Right renal pelvis (tissue), 4 donors: ENCODE measurements at places on chromosomes 4 and X.

- DNase-seq = no peak
These were observed 64.1 kb downstream of the ALPK1 start for GRCh38 chr4:112361181-112361791.

GRCh38 chr4:48493452-48494100 lies 3.5 kb downstream of the ZAR1 start:
- no peak for DNase-seq

DNA sequence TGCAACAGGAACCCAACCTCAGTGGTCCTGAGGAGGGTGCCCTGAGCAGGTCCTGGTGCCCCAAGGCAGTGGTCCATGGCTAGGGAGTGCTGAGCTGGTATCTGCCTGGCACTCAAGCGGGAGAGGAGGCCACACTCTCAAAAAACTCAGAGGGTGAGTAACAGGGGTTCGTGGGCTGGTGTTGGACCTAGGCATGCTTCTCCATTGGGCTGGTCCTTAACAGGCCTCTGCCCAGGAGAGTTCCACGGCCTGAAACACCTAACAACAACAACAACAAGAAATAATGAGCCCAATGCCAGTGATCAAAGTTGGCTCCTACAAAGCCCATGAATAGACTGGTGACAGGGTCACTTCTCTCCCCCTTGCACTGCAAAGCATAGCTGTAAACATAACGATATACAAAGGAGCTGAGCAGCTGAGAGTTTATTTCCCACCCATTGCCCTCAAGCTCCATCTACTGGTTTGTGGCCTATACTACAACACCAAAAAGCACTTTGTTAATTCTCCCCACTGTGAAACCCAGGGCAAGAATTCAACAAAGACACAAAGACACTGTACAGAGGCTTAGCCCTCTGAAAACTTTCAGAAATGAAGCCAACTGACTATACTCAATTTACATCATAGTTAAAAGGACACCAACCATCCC lies 736.1 kb upstream of the ADGRL3 start:
- DNase-seq = no peak

DNA sequence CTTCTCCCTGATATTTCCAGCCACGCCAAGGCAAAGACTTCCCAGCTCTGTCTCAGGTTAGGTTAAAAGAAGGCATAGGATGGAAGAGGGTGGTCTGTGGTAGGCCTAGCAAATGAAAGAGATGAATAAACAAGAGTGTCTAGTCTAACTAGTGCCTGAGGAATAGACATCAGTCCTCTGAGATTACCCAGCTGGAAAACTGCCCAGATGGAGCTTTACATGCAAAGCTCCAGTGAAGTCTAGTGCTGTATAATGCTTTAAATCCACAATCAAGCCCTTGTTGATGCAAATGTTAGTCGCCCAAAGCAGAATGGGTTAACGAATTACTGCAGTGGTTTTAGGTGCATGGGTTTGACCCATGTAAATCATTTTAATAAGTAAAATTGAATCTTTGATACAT lies 24.8 kb upstream of the GUCY1B1 start:
- DNase-seq = no peak

- DNase-seq = no peak
These were observed 250.7 kb upstream of the RASGEF1B start for GRCh38 chr4:81722290-81722851.

- DNase-seq = no peak
These were observed 48.6 kb downstream of the TMEM164 start for GRCh38 chrX:110051559-110051958.

DNA sequence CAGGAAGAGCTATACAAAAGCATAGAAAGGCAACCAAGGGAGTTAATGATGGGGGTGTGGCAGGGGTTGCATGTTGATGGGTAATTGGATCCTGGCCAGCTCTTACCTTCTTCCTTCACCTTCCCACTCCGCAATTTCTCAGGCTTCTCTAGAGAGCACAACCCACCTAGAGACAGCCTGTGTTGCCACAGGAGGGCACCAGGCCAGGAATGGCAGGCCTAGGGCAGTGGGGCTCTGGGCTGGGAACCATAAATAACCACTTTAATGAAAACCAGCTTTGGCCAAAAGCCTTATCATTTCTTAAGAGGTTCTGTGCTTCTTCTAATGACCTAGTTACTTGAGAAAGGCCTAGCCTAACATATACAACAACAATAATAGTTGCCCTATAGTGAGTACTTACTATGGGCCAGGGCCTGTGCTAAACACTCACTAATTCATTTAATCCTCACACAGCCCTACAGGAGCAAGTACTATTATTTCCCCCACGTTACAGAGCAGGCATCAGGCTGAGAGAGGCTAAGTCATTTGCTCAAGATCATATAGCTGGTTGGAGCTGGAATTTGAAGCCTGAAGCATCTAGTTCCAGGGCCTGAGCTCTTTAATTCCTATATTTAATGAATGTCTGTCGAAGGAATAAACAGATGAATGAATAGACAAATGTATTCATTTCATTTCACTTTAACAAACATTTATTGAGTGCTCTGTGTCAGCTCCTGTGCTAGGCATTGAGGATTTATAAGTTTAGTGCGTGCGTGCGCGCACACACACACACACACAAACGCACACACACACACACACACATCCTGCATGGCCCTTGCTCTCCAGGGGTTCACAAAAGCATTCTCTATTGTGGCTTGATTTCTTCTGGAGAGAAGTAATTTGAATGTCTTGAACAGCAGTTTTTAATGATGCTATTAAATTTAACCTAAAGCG lies 66.8 kb downstream of the RTL9 start:
- DNase-seq = no peak

GRCh38 chr4:145956288-145956890 lies 17.8 kb upstream of the ZNF827 start:
- DNase-seq = peak; percentile 20

DNA sequence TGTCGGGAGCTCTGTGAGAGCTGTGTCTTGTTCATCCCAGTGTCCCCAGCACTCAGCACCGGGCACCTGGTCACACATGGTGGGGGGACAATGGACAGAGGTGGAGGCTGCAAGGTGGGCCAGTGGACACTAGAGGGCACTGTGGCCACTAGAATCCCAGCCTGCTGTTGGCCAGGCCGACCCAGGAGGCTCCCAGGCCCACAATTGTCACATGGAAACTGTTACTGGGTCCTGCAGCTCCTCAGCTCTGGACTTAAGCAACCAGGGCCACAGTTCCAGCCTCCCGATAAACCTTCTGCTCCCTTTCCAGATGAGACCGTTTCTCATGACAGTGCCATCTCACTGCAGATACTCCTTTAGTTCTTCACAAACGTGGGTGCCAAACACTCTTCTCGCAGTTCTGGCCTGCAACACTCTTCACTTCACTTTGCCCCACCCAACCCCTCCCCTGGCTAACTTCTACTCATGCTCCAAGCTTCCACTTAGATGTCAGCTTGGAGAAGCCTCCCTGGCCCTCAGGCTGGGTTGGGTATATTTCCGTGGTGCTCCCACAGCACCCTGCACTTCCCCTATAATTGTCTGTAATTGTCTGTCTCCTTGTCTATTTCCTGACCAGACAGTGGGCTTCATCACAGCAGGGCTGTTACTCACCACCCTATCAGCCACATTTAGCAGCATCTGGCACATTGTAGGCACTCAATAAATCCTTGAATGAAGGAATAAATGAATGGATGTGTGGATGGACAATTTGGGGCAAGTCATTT lies 3.5 kb upstream of the IQSEC2 start:
- no peak for DNase-seq

- DNase-seq = no peak
These were observed 1568.6 kb upstream of the PCDH7 start for GRCh38 chr4:29151584-29151983.

GRCh38 chr4:43374216-43374751 lies 481.8 kb downstream of the GRXCR1 start:
- no peak for DNase-seq

GRCh38 chrX:49878128-49878833 lies 1.0 kb upstream of the USP27X start:
- DNase-seq = no peak
